ENCODE measurements at places on chromosomes 7 and 10. TPM values are rescaled to one million over a fixed set of nuclear protein-coding genes. Genes with fewer than 3 reads are reported as not detected.

CALCR gene
- total RNA-seq = not detected

C10orf67 gene
- total RNA-seq = 0.28 TPM

RAPGEF5 gene
- 3.3 TPM for total RNA-seq

MBLAC1 gene
- total RNA-seq = 2.1 TPM

INA gene
- 3.7 TPM for total RNA-seq

CDK1 gene
- 71.8 TPM for total RNA-seq

GFRA1 gene
- total RNA-seq = 0.07 TPM

HECTD2 gene
- total RNA-seq = 2.6 TPM

CYP2W1 gene
- 13.1 TPM for total RNA-seq

CPN1 gene
- total RNA-seq = not detected

PYROXD2 gene
- 5.2 TPM for total RNA-seq

ELFN1 gene
- total RNA-seq = 0.07 TPM
